Aorta (tissue), 5 donors: ENCODE measurements at places on chromosomes 11 and 22.

GRCh38 chr11:62340269-62340901 lies 3.1 kb downstream of the ASRGL1 start:
- no peaks in the 10 kb centered on the region for H3K4me1 ChIP-seq
- DNase-seq, result peak; percentile 62
- H3K27ac ChIP-seq, result no peak overlapping the region
- no peaks in the 10 kb centered on the region for H3K36me3 ChIP-seq

DNA sequence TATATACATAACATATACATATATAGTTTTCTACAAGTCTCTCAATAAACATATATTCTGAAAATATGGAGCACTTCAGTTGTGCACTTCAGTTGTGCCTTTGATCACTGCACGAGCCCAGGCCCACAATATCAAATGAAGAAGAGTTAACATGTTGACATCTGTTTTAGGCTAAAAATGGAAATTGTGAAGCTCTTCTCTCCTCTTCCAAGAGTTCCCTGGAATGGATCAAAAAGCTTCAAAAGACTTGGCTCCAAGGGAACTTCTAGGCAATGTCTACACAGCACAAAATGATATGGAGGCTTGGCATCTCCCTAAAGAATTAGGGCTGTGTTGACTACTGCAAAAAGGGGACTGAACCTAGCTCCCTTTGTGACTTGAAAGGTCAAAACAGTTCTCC lies 36.9 kb downstream of the MAML2 start:
- peak overlapping the region; percentile 87 for H3K27ac ChIP-seq
- no peaks in the 10 kb centered on the region for H3K36me3 ChIP-seq
- no peaks in the 10 kb centered on the region for H3K27me3 ChIP-seq
- DNase-seq, result no peak

DNA sequence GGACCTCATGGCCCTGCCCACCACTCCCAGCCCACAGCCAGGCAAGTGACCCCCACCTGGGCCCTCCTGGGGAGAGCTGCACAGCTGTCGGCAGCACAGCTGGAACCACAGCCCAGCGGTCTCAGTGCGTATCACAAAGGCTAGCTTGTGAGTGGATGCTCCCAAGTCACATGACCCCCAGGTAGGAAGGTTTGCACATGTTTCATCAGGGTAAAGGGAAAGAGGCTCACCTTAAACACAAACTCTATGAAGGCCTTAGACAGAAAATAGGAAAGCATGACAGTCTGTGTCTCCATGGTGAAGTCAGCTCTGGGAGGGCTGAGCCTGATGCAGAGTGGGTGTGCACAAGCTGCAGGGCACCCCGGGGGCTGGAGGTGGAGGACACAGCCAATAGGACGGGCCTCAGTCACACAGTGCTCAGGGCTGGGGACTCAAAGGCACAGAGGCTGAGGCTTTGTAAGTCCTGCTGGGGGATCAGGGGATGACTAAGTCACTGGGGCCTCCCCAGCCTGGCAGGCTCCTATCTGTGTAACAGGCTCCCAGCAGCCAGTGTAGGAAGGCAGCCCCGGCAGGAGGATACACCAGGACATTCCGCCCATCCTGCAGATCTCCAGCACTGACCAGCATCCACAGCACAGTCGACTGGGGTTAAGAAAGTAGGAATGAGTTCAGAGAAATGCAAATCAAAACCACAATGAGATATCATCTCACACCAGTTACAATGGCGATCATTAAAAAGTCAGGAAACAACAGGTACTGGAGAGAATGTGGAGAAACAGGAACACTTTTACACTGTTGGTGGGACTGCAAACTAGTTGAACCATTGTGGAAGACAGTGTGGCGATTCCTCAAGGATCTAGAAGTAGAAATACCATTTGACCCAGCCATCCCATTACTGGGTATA lies 22.0 kb downstream of the CELSR1 start:
- H3K27ac ChIP-seq, result no peak overlapping the region
- no peaks in the 10 kb centered on the region for H3K36me3 ChIP-seq
- no peak overlapping the region for H3K4me3 ChIP-seq
- H3K27me3 ChIP-seq, result no peaks in the 10 kb centered on the region

DNA sequence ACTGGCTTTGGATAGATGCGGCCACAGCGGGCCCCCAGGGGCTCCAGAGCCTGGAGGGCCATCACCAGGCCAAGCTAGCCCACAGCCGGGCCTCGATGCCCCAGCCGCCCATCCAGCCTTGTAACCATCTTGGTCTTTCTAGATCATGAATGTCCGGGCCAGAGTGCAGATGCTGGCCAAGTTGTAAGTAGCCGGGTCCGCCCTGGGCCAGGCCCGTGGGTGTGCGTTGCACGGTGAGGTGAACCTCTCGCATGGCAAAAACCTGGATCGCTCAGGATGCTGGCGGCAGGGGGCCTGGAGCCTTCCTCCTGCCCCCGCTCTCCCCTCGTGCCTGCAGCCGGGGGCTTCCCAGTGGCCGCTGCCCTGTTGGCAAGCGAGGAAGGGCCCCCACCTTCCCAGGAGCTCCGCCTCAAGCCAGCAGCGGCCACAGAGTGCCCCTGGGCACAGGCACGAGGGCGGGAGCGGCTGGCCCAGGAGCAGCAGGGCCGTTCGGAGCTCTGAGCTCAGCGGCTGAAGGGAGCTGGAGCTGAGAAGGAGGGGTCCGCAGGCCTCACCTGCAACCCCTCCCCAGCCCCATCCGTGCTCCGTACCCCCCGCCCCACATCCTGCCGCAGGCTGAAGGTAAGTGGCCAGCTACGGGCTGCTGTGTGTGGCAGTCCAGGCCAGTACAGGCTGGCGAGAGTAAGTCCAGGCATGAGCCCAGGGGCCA lies 10.9 kb upstream of the MRPL23 start:
- no peaks in the 10 kb centered on the region for H3K27me3 ChIP-seq
- no peaks in the 10 kb centered on the region for H3K36me3 ChIP-seq
- H3K4me1 ChIP-seq, result no peaks in the 10 kb centered on the region

GRCh38 chr11:41320653-41321052 lies 138.8 kb downstream of the LRRC4C start:
- no peaks in the 10 kb centered on the region for H3K27me3 ChIP-seq
- H3K4me1 ChIP-seq, result no peaks in the 10 kb centered on the region
- no peak for DNase-seq
- no peaks in the 10 kb centered on the region for H3K36me3 ChIP-seq
- no peak overlapping the region for H3K27ac ChIP-seq
- no peak overlapping the region for H3K4me3 ChIP-seq

- no peaks in the 10 kb centered on the region for H3K4me1 ChIP-seq
- no peak for DNase-seq
- no peak overlapping the region for H3K4me3 ChIP-seq
- peaks cover 2% of the 10 kb centered on the region for H3K27me3 ChIP-seq
- no peaks in the 10 kb centered on the region for H3K36me3 ChIP-seq
Measured at GRCh38 chr11:118232659-118233058, 7.8 kb upstream of the JAML start.

DNA sequence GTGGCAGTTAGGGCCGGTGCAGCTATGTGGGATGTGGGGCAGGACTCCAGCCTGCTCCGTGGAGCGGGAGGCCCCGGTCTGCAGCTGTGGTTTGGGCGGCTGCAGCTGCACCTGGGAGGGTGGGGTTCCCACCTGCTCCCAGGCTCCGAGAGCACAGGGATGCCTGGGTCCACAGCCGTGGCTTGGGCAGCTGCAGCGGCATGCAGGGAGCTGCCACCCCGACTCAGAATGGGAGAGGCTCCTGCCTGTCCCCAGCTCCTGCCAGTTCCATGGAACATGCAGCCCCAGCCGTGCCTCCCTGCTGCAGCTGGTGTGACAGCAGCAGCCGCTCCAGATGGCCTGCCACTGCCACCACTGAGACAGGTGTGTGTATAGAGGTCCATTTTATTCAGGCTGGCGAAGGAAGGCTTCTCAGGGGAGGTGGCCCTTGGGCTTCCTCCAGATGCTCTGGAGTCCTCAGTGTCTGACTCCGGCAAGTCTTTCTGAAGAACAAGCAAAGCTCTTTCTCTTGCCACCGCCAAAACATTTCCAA lies 21.8 kb upstream of the UPK3A start:
- no peak for DNase-seq
- H3K4me3 ChIP-seq, result no peak overlapping the region
- H3K4me1 ChIP-seq, result no peaks in the 10 kb centered on the region
- no peaks in the 10 kb centered on the region for H3K36me3 ChIP-seq
- no peaks in the 10 kb centered on the region for H3K27me3 ChIP-seq

GRCh38 chr11:112355726-112356125 lies 95.1 kb upstream of the PLET1 start:
- DNase-seq, result no peak
- no peaks in the 10 kb centered on the region for H3K27me3 ChIP-seq
- H3K27ac ChIP-seq, result no peak overlapping the region
- H3K4me3 ChIP-seq, result no peak overlapping the region
- H3K36me3 ChIP-seq, result peaks cover under 1% of the 10 kb centered on the region

DNA sequence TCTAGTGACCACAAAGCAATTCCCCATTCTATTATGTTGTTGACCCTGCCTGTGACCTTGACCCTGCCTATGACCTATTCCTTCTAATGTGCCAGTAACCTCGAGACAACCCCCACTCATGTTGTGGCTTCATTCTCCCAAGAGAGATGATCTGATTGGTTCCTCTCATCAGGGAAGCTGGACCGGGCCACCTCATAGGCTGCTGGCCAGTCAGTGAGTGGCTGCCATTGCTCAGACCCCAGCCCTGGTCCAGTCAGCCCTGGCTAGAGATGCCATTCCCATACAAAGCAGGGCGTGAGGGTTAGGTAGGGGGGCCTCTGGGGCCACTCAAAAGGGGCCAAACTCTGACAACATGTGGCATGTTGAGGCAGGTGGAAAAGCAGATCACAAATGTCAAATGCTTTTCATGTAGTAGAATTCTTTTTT lies 11.9 kb downstream of the SLC29A2 start:
- DNase-seq, result peak; percentile 12
- H3K27me3 ChIP-seq, result no peaks in the 10 kb centered on the region

DNA sequence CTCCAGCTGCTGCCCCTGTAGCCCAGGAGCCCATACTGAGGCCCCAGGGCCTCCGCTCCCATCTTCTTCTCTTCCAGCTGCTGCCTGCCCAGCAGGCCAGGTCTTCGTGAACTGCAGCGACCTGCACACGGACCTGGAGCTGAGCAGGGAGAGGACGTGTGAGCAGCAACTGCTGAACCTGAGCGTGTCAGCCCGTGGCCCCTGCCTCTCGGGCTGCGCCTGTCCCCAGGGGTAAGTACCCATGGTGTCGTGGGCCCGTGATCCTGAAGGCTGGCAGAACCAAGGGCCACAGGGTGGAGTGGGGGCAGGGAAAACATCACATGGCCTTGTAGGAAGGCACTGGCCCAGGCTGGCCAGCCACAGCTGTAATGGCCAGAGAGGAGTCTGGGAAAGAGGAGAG lies 31.2 kb downstream of the OTOG start:
- H3K4me1 ChIP-seq, result no peaks in the 10 kb centered on the region
- no peaks in the 10 kb centered on the region for H3K36me3 ChIP-seq
- H3K27me3 ChIP-seq, result no peaks in the 10 kb centered on the region
- H3K4me3 ChIP-seq, result no peak overlapping the region
- no peak overlapping the region for H3K27ac ChIP-seq

- H3K27ac ChIP-seq, result no peak overlapping the region
- no peak for DNase-seq
- no peak overlapping the region for H3K4me3 ChIP-seq
- H3K27me3 ChIP-seq, result no peaks in the 10 kb centered on the region
Measured at GRCh38 chr11:45082744-45083543, 63.5 kb upstream of the PRDM11 start.

DNA sequence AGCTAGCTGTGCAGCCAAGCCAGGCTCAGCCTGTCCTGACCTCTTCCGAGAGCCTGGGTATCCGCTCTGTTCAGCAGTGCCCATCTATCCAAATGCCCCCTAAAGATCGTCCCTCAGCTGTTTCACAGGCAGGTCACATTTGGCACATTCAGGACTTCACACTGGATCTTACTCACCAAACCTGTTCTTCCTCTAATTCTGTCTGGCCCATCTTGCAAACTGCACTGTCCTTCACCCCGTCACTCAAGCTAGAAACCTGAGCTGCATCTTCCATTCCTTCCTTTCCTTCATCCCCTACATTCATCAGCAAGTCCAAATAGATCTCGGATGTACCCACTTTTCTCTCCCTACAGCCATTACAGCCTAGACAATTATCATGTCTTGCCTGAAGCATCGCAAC lies 60.7 kb upstream of the CSNK2A3 start:
- no peak overlapping the region for H3K27ac ChIP-seq
- no peak overlapping the region for H3K4me3 ChIP-seq
- peaks cover 3% of the 10 kb centered on the region for H3K4me1 ChIP-seq
- H3K27me3 ChIP-seq, result no peaks in the 10 kb centered on the region

- H3K4me3 ChIP-seq, result no peak overlapping the region
- H3K4me1 ChIP-seq, result no peaks in the 10 kb centered on the region
- no peaks in the 10 kb centered on the region for H3K36me3 ChIP-seq
- H3K27me3 ChIP-seq, result no peaks in the 10 kb centered on the region
- no peak overlapping the region for H3K27ac ChIP-seq
Measured at GRCh38 chr11:111410951-111411350, 31.9 kb upstream of the POU2AF1 start.

DNA sequence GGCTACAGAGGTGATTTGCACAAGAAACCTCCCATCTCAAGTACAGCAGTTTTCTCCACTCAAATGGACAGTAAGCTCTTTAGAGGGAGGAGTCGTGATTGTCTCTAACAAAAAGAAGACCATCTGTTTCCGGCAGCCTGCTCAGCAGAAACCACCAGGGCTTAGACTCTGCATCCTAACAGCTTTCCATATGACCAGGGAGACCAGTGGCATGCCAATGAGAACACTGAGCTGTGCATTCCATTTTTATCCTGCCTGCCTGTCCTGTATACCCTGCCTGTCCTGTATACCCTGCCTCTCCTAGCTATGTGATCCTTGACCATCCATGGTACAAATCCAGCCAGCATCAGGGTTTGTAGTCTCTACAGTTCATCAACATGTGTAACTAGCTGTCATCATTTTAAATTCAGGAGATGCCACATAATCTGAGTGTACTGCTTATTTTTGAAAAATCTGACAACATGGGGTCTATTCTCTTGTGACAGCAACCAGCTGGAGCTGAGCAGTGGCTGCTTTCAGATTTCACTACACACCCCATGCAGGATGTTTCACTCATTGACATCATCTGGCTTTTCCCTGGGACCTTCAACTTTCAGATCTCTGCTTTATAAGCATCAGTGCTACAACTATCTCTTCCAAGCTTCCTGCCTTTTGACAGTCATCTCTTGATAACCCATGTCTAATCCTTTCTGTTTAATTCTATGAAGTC lies 50.5 kb upstream of the POU2AF2 start:
- H3K27me3 ChIP-seq, result peaks cover 2% of the 10 kb centered on the region
- H3K36me3 ChIP-seq, result no peaks in the 10 kb centered on the region
- DNase-seq, result no peak
- no peak overlapping the region for H3K27ac ChIP-seq
- no peaks in the 10 kb centered on the region for H3K4me1 ChIP-seq

GRCh38 chr11:35088676-35089075 lies 50.3 kb upstream of the CD44 start:
- no peak overlapping the region for H3K4me3 ChIP-seq
- no peaks in the 10 kb centered on the region for H3K36me3 ChIP-seq
- no peak for DNase-seq
- H3K27ac ChIP-seq, result peak overlapping the region; percentile 71

GRCh38 chr11:105821372-105821771 lies 200.7 kb downstream of the MSANTD4 start:
- no peaks in the 10 kb centered on the region for H3K4me1 ChIP-seq
- DNase-seq, result no peak
- H3K27ac ChIP-seq, result no peak overlapping the region
- H3K36me3 ChIP-seq, result no peaks in the 10 kb centered on the region
- H3K4me3 ChIP-seq, result no peak overlapping the region

GRCh38 chr11:8056810-8057463 lies 24.1 kb upstream of the TUB start:
- peak; percentile 70 for DNase-seq
- no peaks in the 10 kb centered on the region for H3K27me3 ChIP-seq
- H3K36me3 ChIP-seq, result no peaks in the 10 kb centered on the region
- no peak overlapping the region for H3K27ac ChIP-seq
